ENCODE measurements at places on chromosomes 5 and 9.

DNA sequence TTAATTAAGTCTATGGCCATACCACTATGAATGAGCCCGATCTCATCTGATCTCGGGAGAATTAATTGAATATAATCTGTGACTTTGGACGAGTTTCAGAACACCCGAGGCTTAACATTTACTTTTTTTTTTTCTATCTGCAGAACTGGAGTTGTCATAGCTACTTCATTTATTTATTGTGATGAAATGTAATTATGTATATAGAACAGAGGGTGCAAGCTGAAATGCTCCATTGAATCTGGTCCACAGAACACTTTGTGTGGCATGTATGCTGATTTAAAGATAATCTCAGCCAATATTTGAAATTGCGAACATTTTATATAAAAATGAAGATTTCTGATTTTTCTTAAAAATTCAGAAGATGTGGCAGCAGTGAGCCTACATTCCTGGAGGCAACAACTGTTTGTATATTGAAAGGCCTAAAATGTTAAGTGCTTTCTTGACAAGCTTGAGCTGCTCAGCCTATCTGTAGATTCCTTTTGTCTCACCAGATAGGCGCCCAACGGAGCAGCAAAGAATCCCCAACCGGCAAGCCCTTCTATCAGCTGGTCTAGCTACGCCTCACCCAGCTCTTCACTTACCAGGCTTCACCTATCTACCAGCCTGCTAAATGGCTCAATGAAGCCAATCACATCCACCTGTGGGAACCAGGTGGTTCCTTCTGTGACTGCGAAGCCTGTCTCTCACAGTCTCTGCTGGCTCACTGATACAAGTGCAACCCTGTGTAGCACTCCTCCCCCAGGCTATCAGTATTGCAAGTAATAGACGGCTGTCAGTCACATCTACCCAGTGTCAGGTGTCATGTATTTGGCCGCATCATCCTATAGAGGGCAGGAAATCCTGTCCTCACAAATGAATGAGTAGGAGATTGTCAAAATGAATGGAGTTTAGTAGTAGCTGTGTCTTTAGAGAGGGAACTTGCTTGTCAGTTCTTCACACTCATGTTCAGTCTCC is 170.6 kb upstream of the MRPS30 start:
- DNase-seq = no peak

DNA sequence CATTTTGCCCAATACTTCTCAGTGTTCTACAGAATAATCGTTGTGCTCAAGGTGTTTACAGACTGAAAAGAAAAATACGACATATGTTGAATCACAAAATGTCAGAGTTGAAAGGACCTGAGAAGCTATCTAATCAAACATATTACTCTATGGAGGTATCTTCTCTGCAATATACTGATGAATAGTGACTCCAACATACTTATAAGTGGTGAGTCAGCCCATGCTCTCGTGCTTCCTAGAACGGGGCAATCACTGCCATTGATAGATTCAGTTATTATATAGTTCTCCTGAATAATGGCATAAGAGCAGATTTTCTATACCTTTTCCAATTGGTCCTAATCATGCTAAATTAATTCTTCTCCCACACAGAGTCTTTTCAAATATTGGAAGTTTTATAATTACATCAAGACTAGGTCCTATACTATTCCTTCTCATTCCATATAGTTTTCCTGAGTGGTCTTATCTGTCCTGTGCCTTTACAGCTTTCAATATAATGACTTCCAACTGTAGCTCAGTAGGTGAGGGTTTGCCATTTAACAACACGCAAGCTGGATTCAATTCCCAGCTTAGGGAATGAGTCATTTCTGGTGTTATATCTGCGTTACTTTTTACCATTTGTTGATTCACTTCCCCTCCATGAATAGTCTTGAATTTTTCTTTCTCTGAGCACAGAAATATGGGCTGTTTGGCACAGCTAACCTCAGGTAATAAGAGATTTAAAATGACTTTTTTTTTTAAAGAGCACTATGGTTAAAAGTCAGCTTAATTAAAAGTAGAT is 81.1 kb downstream of the PLK2 start:
- no peak for DNase-seq

GRCh38 chr5:133400120-133400519 is 212.2 kb downstream of the FSTL4 start:
- DNase-seq = no peak

DNA sequence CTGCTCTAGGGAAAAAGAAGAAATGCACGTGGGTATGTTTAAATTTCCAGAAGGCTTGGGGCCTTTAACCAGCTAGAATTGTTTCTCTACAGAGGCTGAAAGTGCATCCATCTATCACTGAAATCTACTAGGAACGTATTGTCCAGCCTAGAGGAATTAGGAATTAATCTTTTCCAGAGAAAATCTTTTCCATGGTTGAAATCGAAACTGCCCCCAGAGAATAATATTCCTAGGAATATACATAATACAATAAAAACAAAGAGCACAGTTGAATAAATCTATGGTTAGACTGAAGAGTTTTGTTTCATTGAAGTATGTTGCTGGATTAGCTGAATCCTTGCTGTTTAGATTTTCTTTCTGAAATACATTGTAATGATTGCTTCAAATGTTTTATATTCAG is 378.5 kb downstream of the PLK2 start:
- DNase-seq = no peak

- DNase-seq = no peak
Observed at GRCh38 chr5:9930156-9930555, 300.0 kb upstream of the TAS2R1 start.

DNA sequence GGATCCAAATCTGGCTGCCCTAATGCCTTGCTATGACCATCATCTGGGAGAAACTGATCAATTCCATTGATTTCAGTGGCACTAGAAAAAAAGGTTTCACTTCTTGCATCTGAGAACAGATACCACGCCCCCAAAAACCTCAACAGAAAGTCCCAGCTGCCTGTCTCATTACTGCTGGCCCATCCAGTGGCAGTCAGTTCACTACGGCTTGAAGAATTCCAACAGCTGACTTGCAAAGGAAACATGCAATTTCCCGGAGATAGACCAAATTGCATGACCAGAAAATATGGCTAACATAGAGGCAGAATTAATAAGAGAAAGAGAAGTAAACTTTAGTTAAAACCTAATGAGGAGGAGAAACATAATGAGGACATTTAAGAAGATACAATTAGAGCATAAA is 48.6 kb downstream of the UGCG start:
- DNase-seq = no peak

DNA sequence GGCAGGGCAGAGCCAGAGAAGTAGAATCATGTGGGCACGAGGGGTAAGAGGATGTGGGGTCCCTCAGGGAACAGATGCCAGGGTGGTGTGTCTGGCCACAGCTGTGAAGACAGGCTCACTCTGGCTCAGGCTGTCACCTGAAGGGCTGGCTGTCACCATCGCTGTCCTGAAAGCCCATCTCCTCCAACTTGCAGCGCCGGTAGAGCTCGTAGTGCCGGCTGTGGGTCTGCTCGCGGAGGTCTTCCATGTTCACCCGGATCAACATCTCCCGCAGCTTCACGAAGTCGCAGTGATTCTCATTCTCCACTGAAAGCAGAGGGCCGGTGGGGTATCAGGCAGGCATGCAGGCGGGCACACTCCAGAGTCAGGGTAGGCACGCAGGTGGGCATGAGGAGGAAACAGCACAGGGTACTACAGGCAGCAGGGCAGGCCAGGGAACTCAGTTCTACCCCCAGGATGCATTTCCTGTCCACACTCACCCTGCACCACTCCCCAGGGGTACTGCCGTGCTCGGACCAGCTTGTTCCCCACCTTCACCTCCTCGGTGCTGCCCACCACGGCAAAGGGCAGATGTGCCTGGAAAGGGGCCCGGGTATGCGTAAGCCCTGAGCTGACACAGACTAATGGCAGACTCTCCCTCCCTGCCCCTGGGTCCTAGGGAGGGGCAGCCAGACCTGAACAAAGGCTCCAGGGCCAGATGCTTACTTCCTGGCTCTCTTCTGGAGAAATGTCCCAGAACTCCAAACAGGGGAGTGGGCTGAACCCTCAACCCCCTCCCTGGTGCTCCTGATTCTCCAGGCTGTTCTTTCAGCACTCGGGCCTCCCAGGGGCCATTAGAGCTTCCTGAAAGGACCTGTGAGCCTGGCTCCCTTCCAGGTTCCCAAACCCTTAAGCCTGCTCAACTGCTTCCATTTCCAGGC is 14.4 kb downstream of the CCNI2 start:
- no peak for DNase-seq

GRCh38 chr5:103410172-103410571 is 151.6 kb downstream of the MACIR start:
- DNase-seq = no peak

- no peak for DNase-seq
Observed at GRCh38 chr5:161889971-161890370, 42.1 kb downstream of the GABRA1 start.

DNA sequence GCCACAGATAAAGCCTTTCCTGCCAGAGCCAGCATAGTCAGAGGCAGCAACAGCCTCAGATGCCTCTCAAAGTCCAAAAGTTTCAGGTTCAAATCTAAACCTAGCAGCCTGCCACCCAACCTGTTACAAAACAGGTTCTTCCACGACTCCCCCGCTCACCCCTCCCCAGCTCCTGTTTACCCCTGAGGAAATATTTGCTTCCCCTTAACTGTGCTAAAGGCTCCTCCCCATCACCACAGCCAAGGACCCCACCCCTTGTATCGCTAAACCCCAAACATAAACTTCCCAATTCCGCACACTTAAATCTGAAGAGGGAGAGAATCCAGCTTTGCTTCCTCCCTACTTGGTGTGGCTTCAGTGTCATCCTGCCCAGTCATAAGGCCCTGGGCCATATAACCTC is 15.4 kb upstream of the VDAC1 start:
- no peak for DNase-seq

GRCh38 chr5:29208024-29208423 is 1985.5 kb upstream of the CDH6 start:
- DNase-seq = no peak

DNA sequence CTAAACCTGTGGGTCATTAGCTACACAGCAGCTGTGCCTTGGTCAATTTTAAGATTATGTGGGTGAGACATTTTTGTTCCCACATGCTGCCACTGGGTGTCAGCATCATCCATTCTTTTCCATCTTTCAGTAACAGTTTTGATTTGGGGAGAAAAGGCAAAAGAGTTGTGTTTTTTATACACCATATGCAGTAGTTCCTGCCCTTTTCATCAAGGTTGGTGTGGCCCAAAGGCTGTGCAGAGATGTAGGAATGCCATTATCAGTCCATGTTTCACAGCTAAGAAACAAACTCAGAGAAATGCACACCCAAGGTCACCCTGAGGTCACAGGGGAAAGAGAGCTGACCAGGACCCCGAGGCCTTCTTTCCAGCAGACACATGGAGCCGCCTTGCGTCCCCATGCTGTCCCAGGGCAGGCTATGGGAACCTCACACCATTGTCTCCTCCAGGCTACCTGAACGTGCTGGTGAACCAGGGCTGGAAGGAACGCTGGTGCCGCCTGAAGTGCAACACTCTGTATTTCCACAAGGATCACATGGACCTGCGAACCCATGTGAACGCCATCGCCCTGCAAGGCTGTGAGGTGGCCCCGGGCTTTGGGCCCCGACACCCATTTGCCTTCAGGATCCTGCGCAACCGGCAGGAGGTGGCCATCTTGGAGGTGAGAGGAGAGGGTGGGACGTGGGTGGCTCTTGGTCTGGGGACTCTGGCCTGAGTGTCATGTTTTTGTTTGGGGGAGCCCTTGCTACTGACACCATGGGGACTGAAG is 27.8 kb upstream of the GRPEL2 start:
- DNase-seq = peak; percentile 29

GRCh38 chr9:72813544-72813943 is 139.3 kb downstream of the ALDH1A1 start:
- no peak for DNase-seq

DNA sequence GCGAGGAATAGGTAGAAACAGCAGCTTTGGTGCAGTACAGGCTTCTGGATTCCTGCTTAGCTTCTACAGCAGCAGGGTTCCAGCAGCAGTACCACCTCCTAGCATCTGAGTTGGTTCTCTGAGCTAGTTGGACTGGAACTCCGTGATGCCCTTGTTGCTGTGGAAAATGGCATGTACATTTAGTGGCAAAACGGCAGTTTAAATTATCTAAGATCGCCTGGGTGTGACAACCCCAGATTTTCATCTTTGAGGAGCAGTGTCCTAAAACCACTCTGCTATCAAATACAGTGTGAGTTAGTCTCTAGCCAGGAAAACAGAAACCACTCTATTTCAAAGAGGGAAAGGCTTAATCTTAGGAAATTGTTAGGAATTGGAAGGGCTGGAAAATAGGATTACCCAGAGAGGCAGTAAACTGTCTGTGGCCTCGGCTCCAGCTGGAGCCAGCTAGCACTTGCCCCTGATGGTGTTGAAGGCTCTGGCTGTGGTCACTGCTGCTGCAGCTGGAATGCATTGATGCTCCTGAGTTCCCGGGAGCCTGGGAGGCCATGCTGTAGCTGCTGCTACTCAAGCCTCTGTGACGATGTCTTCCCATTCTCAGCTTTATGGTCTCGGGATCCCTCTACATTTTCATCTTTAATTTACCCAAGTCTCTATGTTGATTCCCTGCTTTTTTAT is 29.4 kb downstream of the RAD23B start:
- DNase-seq = no peak

DNA sequence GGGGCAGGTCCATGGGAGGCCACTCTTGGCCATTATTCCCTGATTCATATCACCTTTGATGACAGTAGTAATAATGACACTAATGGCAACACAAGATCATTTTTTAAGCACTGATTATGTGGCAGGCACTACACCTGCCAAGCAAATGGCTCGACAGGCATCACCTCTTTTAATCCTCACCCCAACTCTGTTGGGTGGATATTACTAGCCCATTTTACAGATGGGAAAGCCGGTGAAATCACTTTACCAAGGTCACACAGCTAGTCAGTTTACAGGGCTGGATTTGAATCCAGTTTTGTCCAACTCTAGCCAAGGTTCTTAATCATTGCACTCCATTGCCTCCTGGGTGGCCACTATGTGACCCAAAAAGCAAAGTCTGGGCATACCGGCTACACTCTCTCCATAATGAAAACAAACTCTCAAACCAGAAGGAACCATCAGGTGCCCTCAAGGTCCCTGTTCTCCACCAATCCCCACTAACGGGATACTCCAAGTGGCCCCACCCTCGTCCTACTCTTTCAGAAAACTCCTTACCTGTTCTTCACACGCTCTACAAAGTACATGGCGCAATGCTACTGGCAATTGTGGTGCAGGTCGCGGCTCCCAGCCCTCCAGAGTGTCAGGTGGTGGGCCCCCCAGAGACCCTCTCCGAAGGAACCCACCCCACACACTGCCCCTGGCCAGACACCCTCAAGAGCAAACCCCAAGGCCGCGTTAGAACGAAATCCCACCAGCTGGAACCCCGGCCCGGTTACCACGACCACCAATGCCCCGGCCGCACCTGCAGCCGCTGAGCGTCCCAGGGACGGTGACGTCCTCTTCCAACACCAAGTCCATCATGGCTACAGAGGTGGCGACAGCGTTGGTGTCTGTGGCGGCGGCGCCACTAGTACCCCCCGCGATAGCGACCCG is 572 bp downstream of the CDK5RAP2 start:
- DNase-seq = peak; percentile 30

GRCh38 chr5:24368115-24368514 is 276.7 kb downstream of the CDH10 start:
- DNase-seq = no peak

DNA sequence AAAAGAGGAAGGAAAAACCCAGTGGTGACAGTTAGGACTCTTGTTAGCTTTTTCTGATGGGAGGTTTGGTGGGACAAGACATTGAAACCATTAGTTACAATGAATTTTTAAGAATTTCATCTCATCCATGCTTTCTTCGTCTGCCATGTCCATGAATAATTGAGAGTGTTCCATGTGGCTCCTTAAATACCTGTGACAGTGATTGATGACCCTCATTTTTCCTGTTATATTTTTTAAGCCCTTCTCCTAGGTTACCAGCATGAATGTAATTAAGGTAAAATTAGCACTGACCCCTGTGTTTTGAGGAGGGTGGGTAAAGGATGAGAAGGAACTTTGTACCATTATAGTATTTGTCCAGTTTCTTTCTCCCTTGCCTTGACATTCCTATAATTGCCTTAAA is 23.5 kb upstream of the PHF2 start:
- DNase-seq = peak; percentile 7
